NCI-H2081 (cell line): ENCODE measurements at places on chromosomes 16 and 17.

DNA sequence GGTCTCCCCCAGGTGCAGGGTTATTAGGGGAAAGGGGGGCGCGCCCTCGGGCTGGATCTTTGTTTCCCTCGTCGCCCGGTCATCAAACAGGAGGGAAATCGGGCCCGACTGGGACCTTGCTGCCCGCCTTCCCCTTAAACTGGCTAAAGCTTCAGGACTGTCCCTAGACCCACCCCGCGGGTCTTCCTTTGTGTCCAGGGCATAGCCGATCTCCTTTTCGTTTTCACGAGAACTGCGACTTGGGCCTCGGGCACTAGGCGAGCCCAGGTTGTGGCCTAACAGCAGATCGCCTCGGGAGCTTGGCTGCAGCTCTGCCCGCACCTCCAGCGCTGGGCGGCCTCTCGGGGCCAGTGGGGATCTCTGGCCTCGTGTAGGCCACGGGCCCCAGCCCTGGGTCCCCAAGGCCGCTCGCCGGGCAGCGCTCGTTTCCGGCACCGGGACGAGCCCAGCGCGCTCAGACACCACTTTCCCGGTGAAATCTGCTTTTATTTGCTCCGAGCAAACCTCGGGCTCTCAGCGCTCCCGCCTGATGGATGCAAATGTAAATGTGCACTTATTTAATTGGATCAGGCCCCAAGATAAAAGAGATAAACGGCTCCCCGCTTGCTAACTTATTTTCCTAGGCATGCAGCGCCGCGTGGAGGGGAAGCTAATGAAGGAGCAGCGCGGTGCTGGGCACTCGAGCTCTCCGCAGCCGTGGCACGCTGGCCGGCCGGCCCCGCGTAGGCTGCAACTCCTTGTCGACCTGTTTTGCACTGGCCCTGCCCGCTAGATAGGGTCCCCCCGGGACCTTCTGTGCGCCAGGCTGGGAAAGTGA lies 7.8 kb downstream of the IRX5 start:
- no peak for DNase-seq

GRCh38 chr16:54815177-54815576 lies 115.5 kb upstream of the IRX5 start:
- no peak for DNase-seq

- DNase-seq: no peak
Measured at GRCh38 chr17:4246674-4247073, 17.1 kb downstream of the ANKFY1 start.

DNA sequence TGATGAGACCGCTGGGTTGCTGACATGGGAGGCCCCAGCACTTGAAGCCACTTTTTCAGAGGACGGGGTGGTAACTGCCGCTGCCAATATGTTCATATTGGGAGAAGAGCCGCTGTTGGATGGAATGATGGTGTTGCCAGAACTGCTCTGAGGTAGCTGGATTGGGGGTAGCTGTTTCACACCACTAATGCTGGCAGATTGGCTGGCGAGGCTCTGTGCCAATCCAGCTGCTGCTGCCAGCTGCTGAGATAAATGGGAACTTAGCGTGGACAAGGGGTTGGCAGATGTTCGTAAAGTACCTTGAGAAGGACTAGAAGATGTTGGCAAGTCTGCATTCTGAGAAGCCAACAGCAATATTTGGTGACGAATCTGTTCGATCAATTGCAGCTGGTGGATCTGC lies 10.0 kb downstream of the SALL1 start:
- DNase-seq: no peak

- no peak for DNase-seq
Measured at GRCh38 chr17:7676533-7676932, 10.8 kb downstream of the TP53 start.
